NCI-H1105 (cell line): ENCODE measurements at places on chromosomes 7 and 10.
A peak's percentile ranks its signal among the peaks of the same experiment; 100 is the strongest.

GRCh38 chr7:95922191-95922590 lies 149.8 kb downstream of the DYNC1I1 start:
- no peak for DNase-seq

DNA sequence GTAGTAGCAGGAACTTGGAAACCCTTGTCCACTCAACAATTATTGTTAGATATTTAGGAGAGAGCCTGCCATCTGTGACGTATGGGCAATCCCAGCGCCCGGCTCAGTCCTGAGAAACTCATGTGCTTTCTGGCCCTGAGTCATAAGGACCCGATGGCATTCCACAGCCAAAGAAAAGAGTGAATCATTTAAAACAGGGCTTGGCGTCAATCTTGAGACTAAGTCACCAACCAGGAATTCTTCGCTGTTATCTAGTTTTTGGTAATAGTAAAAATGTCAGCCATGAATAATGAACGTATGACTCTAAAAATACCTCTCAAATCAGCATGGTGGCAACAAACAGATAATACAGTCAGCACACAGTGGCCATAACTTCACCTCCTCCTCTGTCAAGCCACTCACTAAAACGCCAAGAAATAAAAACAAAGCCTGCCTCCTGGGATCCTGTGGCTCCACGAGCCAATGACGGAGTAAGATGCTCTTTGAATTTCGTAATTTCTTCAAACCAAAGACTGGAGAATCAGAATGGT lies 140.8 kb downstream of the ADAM12 start:
- no peak for DNase-seq

DNA sequence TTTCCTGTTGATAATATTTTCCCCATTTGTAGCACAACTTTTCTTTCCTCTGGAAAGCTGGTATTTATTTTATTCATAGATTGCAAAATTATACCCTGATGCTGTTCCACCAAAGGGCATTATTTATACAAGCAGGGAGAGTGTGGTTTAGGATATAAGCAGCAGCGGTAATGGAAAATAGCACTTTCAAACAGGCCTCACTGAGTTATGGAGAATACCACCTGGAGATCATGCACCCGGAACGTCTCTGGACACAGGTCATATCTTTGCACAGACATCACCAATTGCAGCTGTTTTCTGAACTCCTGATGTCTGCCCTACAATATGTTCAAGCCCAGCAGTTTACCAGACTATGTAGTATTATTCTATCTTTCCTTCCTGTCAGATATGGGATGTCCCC lies 2.0 kb upstream of the CALD1 start:
- DNase-seq = no peak

DNA sequence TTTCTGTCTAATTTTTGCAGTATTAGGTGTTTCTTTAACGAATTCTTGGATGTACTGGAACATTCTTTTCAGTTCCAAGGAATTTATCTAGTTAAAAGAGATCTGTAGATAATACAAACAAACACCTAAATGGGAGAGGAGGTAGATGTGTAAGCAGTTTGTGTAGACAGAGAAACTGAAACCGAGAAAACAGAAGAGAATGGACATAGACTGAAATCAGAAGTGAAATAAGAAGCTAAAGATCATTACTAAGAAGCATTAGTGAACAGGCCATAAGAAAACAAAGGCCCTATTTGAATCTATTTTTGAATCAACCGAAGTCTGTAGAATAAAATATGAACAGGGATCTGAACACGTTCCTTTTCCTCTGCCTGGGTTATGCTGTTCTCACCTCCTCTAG lies 26.5 kb upstream of the TMEM229A start:
- DNase-seq = no peak

DNA sequence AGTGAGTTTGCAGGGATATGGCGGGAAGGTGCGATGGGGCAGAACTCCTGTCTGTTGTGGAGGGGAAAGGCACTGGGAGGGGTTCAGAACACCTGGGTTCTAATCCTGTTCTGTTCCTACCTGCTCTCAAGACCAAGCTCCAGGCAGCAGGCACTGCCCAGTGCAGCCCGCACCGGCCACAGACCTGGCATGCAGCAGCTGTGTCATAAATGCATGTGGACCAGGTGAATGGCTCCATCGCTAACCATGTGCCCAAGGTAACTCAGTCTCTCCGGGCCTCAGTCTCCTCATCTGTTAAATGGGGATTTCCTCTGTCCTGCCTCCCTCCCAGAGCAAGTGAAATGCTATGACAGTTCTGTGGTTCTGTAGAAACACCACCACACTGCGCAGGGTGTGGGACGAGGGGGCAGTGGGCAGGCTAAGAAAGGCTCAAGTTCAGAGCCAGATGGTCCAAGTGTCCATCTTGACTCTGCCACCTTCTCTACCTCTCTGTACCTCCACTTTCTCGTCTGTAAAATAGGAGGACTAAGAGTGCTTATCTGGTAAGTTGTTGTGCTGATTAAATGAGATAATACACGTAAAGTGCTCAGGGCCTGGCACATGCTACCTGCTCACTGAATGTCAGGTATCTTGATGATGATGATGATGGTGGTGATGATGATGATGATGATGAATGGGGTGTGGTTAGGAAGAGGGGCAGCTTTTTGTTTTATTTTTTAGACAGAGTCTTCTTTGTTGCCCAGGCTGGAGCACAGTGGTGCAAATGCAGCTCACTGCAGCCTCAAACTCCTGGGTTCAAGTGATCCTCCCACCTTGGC lies 22.9 kb downstream of the ATP6V1F start:
- DNase-seq = no peak

DNA sequence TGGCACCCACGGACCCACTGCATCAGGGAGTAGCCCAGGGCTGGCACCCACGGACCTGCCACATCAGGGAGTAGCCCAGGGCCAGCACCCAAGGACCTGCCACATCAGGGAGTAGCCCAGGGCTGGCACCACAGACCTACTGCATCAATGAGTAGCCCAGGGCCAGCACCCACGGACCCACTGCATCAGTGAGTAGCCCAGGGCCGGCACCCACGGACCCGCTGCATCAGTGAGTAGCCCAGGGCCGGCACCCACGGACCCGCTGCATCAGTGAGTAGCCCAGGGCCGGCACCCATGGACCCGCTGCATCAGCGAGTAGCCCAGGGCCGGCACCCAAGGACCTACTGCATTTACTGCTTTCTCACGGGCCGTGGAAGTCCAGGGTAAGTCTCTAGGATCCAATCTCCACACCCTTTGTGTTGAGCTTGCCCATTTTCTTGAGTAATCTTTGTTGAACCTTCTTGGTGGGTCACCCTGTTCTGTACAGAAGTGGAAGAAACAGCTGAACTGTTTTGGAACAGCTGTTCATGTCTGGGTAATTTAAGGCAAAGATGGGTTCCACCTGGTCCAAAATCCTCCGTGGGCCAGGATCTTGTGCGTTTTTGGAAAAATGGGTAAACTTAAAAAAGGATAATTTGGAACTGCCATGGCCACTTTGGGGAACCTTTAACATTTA lies 69.0 kb downstream of the VIPR2 start:
- DNase-seq = no peak

DNA sequence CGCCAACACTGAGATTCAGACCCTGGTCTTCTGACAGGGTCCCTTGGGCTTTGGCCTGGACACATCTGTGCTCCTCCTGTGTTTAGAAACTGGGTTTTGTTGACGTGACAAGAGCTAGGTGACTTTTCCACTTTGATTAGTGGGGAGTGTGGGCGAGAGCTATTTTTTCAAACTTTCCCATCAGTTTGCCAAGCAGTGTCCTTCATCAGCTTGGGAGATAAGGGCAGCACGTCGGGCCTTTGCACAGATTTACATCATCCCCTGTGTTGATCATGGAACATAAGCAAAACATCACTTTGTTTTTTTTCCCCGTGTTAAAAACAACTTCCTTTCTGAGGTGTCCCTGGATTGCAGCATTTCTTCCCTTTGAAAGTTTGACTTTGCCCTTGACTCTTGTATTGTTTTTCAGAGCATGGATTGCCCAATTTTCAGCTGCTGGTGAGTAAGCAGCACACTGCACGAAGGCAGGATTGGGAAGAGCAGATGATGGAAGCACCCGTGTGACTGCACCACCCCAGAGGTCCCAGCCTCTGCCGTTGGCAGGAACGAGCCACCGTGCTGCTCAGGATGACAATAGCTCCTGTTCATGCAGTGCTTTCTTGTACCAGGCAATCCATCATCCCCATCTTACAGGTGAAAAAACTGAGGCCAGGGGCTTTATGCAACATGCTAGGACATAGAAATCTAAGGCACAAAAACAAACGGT lies 6.4 kb upstream of the IGFBP1 start:
- no peak for DNase-seq

- no peak for DNase-seq
These were observed 234.6 kb downstream of the TNS3 start for GRCh38 chr7:47347346-47347745.

DNA sequence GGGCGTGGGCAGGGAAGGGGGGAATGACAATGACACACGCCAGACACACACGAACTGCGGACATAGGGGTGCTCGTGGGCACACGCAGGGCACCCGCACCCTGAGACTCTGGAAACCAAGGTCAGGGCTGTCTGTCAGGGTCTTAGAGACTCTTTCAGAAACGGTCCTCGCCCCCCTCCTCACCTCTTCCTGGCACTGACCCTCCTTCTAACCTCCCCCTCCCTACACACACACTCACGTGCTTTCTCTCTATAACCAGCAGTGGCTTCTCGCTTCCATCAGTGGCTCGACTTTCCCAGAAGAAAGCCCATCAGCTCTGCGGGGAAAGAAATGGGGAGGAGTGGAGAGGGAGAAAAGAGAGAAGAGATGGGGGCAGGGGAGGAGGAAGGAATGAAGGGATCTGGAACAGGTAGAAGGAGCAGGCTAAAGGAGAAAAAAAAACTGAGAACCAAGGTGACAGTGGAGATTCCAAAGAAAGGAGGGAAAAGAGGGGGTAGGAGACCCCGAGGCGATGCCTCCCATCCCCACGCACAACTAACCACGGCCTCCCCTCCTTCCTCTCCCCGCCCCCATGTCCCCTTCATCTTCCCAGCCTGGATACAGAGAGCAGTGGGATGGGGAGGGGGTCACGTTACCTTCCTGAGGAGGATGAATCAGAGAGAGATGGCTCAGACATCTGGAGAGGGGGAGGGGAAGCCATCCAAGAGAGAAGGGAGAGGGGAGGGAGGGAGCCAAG lies 1.7 kb upstream of the VGF start:
- no peak for DNase-seq

GRCh38 chr7:137313201-137313600 lies 30.3 kb downstream of the PTN start:
- DNase-seq = no peak

DNA sequence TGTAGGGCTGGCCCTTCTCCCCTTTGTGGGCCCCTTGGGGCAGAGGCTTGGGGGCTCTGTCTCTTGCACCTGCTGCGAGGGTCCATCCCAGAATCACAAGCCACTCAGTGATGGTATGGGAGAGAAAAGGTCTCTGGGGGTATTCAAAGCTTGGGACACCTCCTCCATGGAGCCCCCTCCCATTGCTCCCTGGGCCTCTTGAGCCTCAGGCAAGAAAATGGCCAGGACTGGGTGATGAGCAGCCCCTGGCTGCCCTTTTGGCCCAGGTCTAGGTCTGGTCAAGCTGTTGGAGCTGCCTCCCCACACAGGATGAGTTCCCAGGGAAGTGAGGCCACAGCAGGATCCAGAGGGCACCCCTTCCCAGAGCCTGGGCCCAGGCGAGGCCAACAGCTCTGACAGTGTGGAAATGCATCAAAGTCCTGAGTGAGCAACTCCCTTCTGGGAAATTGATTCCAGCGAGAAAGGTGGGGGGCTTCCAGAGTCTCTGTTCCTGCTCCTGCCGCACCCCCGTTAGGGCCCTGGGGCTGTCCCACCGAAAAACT lies 3.4 kb upstream of the MYL7 start:
- no peak for DNase-seq

GRCh38 chr10:114504769-114505579 lies 100.7 kb upstream of the AFAP1L2 start:
- no peak for DNase-seq

GRCh38 chr10:132665946-132666704 lies 119.8 kb downstream of the NKX6-2 start:
- DNase-seq = no peak

GRCh38 chr10:104333728-104334373 lies 4.4 kb downstream of the ITPRIP start:
- no peak for DNase-seq

DNA sequence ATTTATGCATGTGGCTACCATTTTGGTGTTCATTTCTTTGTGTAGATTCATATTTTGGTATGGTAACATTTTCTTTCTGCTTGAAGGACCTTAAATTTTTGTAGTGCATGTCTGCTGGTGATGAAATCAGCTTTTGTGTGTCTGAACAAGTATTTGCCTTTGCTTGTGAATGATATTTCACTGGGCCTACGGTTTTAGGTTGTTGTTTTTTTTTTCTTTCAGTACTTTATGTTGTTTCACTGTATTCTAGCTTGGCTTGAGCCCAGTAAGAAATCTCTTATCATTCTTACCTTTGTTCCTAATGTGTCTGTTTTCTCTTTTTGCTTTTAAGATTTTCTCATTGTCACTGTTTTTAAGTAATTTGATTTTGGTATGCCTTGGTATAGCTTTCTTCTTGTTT lies 31.9 kb downstream of the SAMD8 start:
- DNase-seq = no peak

DNA sequence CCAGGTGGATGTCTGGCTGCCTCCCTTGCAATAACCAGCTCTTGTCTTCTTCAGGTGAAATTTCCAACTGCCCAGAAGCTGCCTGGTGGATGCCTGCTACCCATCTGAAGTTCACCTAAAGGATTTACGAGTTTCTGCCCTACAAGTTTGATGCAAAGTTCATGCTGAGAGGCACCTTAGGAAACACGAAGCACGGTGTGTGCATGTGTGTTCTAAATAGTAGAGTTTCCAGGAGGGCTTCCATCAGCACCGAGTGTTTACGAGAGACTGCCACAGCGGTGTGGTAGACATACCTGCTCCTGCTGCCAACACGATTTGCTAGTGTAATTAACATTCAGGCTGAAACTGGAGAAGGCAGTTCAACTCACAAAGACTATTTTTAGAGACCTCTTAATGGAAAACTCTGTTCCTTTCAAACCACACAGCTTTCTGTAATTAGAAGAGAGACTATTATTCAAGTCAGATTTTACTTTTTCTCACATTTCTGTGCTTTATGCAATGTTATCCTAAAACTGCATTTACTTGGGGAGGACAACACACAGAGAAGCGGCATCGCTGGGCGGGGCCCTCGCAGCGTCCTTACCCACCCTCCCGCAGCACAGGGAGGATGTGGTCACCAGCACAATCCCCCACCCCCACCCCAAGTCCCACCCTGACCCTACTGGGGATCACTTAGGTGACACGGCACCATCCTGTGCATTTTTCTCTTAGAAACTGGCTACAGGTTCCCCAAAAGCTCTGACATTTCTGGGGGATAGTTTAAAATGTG lies 15.5 kb upstream of the CPXM2 start:
- peak; percentile 36 for DNase-seq

DNA sequence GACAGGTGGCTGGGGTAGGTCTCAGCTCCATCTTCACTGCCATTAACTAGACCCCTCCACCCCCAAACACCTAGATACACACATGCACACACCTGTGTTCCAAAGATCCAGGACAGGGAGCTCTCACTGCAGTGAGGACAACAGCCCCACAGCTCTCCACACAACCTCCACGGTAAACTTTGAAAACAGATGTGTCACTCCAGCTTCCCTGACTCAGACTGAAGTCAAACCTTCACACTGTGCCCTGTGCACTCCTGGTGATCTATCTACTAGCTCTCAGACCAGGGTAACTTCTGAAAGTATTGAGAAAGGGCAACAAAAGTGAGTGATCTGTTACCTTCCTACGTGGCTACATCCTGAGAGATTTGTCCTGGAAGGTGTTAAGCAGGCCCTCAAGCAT lies 519.8 kb downstream of the XPNPEP1 start:
- no peak for DNase-seq
